ENCODE measurements at places on chromosomes 11 and 22. TPM values are rescaled to one million over a fixed set of nuclear protein-coding genes. Genes with fewer than 3 reads are reported as not detected.

Gene SYT8
- not detected for polyA plus RNA-seq

Gene KCNJ4
- polyA plus RNA-seq = not detected

Gene OR4A5
- polyA plus RNA-seq = not detected

Gene GGT5
- polyA plus RNA-seq = 5.8 TPM

DNA sequence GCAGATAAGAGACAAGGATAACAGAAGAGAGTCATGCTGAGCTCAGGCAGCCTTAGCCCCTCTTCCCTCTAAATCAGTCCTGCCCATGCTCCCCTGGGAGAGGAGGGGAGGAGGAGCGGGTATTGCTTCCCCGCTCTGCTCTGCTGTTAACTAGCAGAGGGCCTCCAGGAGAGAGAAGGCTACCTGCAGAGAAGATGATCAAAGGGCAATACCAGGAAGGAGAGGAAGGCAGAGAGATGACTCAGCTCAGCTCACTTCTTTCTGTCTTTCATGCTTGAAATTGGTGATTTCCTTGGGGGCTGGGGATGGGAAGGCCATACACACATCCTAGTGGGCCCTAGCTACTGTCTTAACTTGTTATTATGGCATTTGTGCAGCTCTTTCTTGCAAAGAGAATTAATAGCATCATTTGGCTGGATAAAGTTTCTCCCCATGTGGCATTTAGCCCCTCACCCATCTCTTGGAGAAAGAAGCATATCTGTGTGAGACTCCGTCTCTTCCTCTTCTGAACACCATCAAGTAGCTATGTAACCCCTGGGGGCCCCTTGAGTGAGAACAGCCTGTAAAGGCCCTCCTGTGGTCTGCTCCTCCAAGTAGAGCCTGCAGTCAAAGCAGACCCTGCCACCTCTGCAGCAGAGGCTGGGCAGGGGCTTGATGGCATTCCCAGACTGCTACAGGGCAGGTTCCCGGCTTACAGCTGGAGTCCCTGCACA is 33.4 kb upstream of the AMOTL1 start:
- no peak for DNase-seq

DNA sequence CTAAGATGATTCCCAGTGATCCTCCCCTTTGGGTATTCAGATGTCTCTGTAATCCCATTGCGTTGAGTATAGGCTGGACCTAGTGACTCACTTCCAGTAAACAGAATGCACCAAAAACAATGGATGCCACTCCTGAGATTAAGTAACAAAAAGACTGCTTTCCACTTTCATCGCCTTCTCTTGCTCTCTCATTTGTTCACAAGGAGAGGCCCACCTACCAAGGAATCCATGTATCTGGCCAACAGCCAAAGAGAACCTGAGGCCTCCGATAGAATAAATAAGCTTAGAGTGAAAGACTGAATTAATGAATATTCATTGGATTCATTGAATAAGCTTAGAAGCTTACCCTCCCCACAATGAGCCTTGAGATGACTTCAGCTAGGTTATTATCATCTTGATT is 454.6 kb downstream of the KCNA4 start:
- DNase-seq = no peak

DNA sequence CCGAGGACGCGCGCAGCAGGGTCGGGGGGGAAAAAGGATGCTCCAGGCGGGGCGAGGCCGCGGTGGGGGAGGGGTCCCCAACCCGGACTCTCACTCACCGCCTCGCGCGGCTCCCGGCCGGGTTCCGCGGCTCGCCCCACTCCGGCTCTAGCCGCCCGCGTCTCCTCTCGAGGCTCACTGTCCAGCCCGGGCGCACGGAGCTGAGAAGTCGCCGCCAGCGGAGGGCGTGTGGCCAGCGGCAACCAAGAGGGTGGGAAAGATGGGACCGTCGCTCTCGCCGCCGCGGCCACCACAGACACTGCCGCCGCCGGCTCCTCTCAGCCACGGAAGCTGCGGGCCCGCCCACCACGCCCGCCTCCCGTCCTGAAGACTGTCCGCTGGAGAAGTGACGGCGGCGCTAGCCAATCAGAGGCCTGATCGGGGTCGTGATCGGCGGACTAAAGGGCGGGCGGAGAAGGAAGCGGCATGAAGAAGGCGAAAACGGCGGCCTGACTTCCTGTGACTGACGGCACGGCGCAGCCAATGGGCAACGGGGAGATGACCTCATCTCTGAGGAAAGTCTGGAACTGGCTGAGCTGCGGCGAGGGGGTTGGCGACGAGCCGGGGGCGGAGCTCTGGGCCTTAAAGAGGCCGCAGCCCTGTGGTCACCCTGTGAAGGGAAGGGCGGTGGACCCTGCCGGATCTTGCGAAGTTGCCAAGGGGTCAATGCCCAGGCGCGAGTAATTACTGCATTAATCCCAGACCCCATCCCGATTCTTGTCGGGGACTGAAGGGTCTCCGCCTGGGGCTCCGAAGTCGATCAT is at the start of gene MRTFA:
Gene MRTFA (minus strand): TSS at position 340 of the 803 bp plus-strand sequence.
- DNase-seq = peak; percentile 100

GRCh38 chr11:69880041-69880825 is 61.0 kb upstream of the FGF3 start:
- DNase-seq = no peak

- DNase-seq = no peak
Measured at GRCh38 chr11:83158965-83159901, 2.3 kb downstream of the PCF11 start.

DNA sequence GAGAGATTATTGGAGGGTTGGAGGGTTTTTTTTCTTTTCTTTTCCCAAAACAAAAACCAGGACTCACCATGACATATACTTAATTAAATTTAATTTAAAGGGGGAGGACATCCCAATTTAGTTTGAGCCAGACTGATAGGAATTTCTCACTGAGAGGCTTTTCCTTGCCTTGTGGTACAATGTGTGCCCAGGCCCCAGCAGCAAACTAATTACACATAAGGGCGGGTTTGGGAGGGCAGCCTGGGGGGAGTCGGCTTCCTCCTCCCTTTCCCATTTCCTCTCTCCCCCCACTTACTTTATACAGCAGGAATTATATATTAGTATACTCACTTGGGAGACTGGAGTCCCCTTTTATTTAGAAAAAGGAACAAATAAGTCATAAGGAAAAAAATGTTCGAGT is 2.9 kb downstream of the TEAD1 start:
- DNase-seq = no peak

GRCh38 chr11:94680426-94680825 is 87.7 kb upstream of the AMOTL1 start:
- no peak for DNase-seq

- no peak for DNase-seq
Measured at GRCh38 chr22:28174509-28174908, 255.5 kb upstream of the PITPNB start.

GRCh38 chr22:25110846-25111578 is 88.6 kb upstream of the CRYBB3 start:
- peak; percentile 67 for DNase-seq

GRCh38 chr11:131690776-131691175 is 320.4 kb downstream of the NTM start:
- DNase-seq = no peak

- no peak for DNase-seq
Measured at GRCh38 chr11:11757909-11758308, 83.9 kb upstream of the USP47 start.

DNA sequence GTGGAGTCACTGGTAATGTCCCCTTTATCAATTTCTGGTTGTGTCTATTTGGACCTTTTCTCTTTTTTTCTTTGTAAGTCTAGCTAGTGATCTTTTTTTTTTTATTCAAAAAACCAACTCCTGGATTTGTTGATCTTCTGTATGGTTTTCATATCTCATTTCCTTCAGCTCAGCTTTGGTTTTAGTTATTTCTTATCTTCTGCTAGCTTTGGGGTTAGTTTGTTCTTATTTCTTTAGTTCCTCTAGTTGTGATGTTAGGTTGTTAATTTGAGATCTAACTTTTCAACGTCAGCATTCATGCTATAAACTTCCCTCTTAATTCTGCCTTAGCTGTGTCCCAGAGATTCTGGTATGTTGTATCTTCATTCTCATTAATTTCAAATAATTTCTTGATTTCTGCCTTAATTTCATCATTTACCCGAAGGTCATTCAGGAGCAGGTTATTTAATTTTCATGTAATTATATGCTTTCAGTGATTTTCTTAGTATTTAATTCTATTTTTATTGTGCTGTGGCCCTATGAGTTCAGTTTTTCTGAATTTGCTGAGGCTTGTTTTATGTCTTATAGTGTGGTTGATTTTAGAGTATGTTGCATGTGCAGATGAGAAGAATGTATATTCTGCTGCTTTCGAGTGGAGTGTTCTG is 29.0 kb downstream of the PI4KA start:
- DNase-seq = no peak

GRCh38 chr11:41404109-41404508 is 55.3 kb downstream of the LRRC4C start:
- DNase-seq = no peak

GRCh38 chr11:59846556-59846955 is 1.3 kb upstream of the CBLIF start:
- DNase-seq = no peak

DNA sequence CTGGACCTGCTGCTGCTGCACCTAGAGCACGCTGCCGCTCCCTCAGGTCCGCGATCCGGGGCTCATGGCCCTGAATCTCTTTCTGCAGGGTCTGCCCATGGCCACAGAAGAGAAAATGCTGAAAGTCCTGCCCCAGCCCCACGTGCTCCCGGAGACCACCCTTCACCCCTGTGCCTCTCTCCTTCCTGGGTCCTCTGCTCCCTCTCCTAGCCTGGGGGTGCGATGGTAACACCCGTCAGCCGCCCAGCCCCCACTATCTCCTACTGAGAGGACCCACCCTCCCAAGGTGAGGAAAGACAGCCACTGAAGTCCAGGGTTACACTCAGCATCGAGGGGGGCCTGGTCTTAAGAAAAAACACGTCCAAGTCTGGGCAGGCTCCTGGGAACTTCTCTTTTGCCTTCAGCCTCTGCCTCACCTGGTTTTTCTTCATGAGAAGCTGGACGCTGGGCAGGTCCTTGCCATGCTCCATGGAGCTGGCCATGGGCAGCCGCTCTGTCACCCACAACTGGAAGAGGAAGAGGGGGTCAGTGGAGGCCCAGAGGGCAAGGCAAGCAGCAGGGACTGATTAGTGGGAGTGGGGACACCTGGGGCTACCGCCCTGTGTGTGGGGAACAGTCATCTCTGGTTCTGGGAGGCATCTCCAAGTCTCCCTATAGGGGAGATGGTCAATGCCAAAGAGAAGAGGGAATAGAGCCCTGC is 15.8 kb upstream of the RBM4B start:
- no peak for DNase-seq

DNA sequence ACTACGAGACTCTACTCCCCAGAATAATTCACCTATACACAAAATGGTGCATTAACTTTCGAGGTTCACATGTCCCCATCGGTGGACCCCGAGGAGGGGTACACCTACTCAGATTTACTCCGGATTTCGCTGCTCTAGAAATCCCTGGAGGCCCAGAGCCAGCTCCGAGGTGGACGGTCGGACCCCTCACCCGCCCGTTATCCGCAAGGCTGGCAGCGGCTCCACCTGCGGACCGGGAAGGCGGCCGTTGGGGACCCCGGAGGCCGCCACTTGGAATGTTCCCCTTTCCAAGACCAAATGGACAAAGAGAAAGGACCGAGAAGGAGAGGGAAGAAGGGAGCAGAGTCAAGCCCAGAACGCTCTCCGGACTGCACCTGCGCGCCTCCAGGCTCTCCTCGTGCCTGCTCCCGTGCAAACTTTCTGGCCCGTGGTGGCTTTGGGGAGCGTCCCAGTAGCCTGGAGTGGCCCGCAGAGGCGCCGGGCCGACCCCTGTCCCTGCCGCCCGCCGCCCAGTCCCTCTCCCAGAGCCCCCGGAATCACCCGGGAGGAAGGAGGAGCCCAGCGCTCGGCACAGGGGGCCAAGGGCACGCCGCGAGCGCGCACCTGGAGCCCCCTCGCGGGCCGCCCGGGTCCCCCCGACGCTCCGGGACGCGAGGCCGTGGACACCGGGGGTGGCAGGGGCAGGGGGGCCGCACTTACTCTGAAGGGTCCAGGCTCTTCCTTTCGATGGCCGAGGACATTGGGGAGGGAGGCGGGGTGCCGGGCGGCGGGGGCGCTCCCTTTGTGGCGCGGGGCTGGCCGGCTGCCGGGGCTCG is 23.0 kb downstream of the LMO2 start:
- no peak for DNase-seq

All from IMR-90 (cell line).